CD4-positive, alpha-beta T cell treated with Interleukin-17A for 4 hours (primary cell): ENCODE measurements at places on chromosomes 3 and 15.
A peak's percentile ranks its signal among the peaks of the same experiment; 100 is the strongest.

- DNase-seq, result no peak
Measured at GRCh38 chr3:59611649-59612443, 562.0 kb upstream of the CFAP20DC start.

DNA sequence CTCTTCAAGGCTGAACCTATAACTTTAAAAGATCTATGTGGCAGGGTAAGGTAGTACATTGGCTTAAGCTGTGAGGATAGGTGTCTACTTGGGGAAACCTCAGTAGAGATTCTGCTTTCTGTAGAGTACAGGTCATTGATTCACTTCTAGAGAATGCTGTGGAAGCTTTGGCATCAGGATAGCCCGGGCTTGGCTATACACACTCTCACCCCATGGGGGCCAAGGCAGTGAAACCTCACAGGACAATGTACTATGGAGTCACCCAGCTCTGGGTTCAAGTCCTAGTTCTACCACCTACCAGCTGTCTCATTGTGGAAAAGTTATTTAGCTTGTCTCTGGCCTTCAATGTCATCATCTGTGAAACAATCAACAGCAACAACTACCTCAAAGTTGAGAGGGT is 9.0 kb downstream of the MTFMT start:
- no peak for DNase-seq

DNA sequence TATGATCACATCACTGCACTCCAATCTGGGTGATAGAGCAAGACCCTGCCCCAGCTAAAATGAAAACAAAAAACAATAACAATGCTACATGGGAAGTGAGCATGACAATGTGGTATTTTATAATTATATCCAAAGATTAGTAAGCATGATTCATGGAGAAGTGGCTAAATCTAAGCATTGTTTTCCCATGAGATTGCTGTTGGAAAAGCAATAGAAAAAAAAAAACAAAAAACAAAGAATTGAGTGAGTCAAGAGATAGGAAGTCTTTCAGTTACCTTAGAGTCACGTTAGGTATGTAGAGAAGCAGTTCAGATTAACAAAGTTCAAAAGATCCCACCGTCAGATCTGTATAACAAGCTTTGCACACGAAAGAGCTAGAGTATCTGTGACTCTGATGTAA is 210.3 kb upstream of the CNTN6 start:
- DNase-seq, result no peak

DNA sequence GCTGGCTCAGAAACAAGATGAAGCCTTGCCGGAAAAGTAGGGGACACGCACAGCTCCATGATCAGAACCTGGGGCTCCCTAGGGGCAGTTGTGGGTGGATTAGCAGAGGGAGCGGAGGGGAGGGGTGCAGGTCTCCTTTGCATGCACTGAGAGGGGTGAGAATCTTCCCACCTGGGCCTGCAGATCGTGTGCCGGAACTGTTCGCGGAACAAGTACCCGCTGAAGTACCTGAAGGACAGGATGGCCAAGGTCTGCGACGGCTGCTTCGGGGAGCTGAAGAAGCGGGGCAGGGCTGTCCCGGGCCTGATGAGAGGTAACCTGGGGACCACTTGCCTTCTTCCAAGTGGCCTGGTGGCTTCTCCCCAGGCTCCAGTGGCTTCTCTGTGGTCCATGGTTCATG is 24.5 kb upstream of the NR2C2 start:
- no peak for DNase-seq

DNA sequence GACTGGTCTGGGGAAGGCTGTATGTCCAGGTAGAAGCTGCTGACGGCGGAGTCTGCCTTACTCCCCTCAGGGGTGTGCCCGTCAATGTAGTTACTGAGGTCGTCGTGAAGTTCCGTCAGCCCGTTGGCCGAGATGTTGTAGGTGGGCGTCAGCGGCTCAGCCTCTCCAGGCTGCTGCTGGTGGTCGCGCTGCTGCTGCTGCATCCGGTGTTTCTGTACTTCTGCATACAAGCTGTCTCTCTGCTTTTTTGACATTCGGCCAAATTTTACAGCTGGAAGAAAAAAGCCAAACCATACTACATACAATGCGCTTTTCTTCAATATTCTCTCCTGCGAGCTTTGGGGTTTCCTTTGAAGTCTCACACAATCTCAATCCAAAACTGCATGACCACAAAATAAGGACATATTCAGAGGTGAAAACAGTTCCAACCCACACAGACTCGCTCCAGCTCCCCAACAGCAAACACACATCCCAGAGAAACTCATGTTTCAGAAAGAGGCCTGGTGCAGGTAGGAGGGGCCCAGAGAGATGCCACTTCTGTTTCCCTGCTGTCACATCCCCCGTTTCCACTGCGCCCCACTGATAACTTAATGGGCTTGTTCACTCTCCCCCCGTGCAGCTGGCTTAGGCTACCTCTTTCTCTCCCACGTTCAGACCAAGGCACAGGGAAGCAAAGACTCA is 32.5 kb upstream of the ICE2 start:
- DNase-seq, result no peak

DNA sequence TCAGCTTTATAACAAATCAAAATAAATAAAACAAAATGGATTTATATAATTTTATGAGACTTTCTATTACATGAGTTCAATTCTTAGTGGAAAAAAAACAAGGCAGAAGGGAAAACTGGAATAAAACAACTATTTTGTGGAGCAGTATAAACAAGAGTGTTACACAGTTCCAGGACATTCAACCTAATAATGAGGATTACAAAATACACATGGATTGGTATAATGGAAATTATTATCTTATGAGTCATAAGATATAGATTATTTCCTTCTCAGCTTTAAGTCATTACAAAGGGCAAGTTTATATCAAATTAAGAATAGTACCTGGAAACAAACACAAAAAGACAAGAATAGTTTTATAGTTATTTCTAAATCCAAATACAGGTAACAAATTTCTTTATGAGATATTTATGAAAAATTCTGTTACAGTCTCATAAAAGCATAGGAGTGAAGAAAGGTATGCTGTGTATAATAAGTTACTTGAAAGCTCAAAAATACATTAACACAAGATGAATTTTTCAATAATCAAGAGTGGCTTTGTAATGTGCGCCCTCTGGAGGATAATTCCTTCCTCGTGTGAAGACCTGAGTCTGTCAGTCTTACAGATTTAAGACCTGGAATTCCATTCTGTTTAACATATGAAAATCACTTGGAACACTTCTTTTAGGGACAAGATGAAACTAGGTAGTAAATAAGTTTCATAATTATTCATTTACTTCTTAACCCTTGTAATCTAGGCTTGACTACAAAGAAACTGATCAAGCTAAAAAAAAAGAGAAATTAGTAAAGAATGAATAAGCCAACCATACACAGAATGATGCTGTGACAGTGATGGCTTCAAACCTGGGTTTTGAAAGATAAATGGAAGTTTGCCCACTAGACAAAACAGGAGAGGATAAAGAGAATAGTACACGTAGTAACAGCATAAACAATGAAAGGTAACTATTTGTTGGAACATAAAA is 9.5 kb downstream of the COPS2 start:
- DNase-seq, result peak; percentile 43

GRCh38 chr3:43176666-43177065 is 70.8 kb upstream of the POMGNT2 start:
- DNase-seq, result no peak

- no peak for DNase-seq
Measured at GRCh38 chr15:65904301-65904700, 35.0 kb downstream of the RAB11A start.

- no peak for DNase-seq
Measured at GRCh38 chr15:70237626-70238025, 139.9 kb upstream of the TLE3 start.

- no peak for DNase-seq
Measured at GRCh38 chr3:29202378-29202777, 78.5 kb upstream of the RBMS3 start.

DNA sequence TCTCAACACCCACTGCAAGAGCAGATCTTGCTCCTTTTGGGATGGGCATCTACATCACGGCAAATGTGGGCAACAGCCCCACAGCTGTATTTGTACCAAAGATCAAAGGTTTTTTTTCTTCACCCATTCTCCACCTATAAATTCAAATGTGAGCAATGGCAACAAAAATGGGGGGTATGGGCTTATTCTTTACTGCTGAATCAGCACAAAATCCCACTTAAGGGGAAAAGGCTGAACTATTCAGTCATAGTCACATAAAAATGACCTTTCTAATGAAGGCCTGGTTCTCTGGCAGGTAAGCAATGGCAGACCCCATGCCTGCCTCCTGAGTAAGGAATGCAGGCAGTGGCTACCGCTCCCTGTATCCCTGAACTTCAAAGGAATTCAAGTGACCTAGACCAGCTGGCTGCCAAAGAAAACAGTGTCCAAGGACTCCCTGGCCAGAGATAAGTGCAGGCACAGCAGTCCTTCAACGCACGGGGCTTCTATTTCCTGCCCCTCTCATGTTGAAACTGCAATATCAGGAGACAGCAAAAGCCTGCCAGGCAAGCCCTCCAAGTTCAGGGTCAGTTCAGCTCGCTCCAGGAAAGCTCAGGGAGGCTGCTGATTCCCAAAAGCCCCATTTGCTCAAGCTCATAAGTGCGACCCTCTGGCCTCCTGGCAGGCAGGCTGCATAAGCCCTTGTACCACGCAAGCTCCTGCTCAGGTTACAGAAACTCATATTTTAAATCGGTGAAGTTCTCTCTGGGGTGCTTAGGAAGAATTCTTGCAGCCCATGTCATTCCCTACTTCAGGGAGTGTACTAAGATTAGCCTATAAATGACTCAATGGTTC is 134.1 kb downstream of the PDZRN3 start:
- no peak for DNase-seq

GRCh38 chr15:41564286-41564959 is 5.4 kb downstream of the TYRO3 start:
- no peak for DNase-seq

DNA sequence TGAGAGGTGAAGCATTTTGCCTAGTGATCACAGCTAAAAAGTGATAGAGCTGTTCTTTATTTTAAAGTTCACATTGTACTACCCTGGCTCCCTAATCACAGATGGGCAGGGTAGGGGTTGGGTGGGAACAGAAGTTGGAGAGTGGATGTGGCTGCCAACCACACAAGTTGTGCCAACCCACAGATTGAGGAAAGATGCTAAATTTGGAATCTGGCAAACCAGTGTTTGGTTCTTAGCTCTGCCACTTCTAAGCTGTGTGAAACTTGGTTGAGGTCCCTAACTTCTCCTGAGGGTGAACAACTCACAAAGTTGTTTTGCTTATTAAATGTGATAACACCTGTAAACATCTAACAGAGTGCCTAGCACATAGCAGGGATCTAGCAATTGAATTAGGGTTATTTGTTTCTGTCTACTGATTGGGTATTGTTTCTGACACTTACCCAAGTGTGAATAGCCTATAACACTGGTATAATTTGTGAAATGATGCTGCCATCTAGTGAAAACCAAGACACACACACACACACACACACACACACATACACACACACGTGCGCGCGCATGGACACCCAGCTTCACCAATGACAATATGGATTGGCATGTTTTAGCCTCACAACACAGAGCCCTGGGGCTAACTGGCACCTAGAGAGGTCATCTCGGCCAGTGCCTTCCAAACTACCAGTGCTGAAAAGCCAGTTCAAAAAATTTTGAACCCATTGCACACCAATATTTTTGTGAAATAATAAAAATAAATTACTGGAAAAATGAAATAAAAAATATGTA is 25.3 kb downstream of the ADGRG7 start:
- peak; percentile 10 for DNase-seq

GRCh38 chr3:104816716-104817115 is 550.0 kb upstream of the ALCAM start:
- no peak for DNase-seq

DNA sequence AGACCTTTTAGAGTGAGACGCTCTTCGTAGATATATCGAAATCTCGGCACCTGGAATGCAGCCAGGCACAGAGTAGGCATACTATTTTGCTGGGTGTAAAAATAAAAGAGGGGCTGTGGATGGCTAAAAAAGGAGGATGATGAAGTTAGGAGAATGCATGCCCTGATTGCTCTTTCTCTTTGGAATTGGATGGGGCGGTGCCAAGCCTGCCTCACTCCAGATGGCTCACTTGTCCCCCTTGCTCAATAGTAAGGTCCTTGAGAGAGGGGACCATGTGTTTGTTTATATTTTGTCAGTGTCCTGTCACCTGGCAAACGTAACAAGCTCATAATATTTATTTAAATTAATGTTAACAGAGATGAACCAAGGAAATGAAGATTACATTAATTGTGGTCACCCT is 33.0 kb downstream of the SNRK start:
- no peak for DNase-seq

GRCh38 chr15:98746375-98747155 is 98.2 kb downstream of the IGF1R start:
- DNase-seq, result peak; percentile 28

DNA sequence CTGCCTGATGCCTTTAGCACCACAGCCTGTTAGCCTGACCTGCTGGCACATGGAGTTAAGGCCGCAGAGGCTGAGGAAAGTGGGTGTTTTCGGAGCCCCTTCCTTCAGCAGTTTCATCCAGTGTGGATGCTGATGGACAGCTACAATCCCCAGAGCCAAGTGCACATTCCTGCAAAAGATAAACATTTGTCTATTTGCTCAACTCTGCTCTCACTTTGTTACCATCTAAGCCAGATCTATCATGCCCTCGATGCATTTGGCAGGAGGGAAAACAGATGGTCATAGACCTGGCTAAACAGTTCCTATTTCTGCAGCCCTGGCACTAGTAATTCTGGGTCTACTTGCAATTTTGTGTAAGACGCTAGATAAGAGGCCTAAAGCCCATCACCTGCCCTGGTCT is 312.9 kb upstream of the RASGRP1 start:
- DNase-seq, result no peak

- DNase-seq, result no peak
Measured at GRCh38 chr15:98943051-98943508, 64.5 kb downstream of the PGPEP1L start.

GRCh38 chr3:23277688-23278087 is 74.6 kb downstream of the UBE2E2 start:
- DNase-seq, result no peak

DNA sequence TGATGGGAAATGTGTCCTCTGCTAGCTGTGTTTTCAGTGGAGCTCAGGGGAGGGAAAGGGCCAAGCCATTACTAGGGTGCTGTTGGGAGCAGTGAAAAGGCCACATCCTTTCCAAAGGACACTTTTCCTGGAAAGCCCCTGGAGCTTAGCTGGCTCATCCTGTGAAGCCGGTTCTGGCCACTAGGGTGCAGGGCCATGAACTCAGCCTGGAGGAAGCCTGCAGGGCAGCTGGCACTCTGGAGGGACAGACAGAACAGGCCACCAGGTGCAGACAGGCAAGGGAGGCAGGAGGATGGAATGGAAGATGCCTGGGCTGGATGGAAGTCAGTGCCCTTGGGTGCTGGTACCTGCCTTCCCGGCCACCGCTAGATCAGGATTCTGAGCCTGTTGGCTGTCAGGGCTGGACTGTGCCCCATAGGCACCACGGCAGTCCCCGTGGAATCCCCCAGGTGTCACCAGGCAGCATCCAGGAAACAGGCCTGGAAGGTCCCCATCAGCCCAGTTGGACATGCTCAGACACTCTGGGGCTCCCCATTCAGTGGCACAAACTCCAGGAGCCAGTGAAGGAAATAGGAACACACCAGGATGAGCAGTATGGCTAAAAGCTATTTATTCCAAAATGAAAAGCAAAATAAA is 76.2 kb upstream of the C2CD4B start:
- no peak for DNase-seq

DNA sequence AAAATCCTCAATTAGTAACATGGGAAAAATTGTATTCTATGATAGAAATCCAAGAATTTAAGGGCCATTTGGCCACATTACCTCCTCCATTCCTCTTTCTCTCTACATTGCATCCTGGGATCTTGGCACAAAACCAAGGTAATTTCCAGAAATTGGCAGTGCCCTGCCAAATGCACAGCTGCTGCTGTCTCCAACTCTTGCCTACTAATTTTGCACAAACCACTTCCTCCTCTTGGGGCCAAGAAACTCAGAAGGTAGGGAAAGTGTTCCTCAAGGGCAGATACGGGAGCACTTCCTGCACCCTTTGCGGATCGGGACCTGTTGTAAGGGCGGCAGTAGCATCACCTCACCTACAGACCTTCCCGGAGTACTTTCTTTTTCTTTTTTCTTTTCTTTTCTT is 57.8 kb downstream of the MAP3K13 start:
- DNase-seq, result no peak
